ENCODE measurements at places on chromosomes 1 and 21.

- DNase-seq: peak; percentile 41
- H3K27me3 ChIP-seq: no peaks in the 10 kb centered on the region
- H3K4me1 ChIP-seq: no peaks in the 10 kb centered on the region
- no peak overlapping the region for H3K27ac ChIP-seq
- H3K36me3 ChIP-seq: no peaks in the 10 kb centered on the region
Observed at GRCh38 chr1:27332536-27333281, 9.1 kb upstream of the SYTL1 start.

DNA sequence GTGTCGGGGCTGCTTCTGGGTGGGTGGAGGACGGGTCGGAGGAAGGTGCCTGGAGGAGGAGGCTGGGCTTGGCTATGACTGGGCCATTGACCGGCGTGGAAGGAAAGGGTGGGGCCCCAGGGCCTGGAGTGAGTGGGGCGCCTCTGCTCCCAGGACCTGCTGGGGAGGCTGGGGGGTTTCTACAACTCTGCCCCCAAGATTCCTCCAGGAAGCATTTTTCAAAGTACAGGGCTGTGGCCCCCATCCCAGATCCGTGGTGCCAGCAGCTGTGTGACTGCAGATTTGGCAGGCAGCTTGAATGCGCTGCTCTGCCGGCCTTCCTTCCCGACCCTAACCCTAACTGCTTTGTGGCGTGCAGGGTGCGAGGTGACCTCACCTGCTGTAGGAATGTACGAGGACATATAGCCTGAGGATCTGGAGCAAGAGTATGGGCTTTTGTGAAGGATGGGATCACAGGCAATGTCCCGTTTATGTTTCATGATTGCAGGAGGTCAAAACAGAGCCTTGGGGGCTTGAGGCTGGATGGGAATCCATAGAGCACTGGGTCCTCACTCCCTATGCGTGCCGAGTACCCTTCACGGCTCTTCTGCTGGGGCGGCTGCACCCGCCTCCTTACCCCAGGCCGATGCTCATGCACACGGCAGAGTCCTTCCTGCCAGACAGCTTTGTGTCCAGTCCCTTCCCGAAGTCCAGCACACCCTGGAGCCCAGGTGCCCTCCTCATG, 24.7 kb downstream of the TRPM2 start:
- no peaks in the 10 kb centered on the region for H3K36me3 ChIP-seq
- no peak for DNase-seq
- H3K4me3 ChIP-seq: no peak overlapping the region
- H3K27me3 ChIP-seq: peaks cover 88% of the 10 kb centered on the region
- H3K4me1 ChIP-seq: no peaks in the 10 kb centered on the region
- no peak overlapping the region for H3K27ac ChIP-seq

- H3K27me3 ChIP-seq: peaks cover 21% of the 10 kb centered on the region
- no peak overlapping the region for H3K27ac ChIP-seq
- no peak for DNase-seq
- no peak overlapping the region for H3K4me3 ChIP-seq
Observed at GRCh38 chr1:240100371-240100934, 8.8 kb downstream of the FMN2 start.

DNA sequence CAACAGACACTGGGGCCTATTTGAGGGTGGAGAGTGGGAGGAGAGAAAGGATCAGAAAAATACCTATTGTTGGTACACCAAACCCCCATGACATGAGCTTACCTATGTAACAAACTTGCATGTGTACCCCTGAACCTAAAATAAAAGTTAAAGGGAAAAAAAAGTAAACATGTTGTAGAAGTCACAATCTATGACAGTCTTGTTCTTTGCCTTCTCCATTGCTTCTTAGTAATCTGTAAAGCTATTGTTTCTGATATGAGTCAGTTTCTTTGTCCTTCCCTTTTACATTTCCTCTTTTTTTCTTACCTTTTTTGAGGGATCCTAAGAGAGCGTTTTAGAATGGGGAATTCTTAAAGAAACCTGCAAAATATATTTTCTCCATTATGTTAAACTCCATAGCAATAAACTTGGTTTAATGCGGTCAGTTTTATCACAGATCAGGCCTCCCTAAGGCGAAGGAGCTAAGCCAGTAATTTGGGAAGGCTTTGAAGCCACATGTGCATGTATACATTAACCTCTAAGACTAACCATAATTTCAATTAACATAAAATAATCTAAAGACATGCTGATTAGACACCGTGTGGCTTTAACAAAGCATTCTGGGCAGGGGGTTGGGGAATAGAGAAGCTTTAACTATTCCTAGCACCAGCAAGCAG, 77.8 kb upstream of the C1orf105 start:
- no peak overlapping the region for H3K4me3 ChIP-seq
- H3K4me1 ChIP-seq: peaks cover 14% of the 10 kb centered on the region
- H3K27ac ChIP-seq: peak overlapping the region; percentile 38
- no peaks in the 10 kb centered on the region for H3K27me3 ChIP-seq
- H3K36me3 ChIP-seq: no peaks in the 10 kb centered on the region
- no peak for DNase-seq

- no peak overlapping the region for H3K4me3 ChIP-seq
- no peaks in the 10 kb centered on the region for H3K36me3 ChIP-seq
Observed at GRCh38 chr1:160659566-160659965, 12.7 kb upstream of the SLAMF1 start.

Data from PC-9 (cell line).